ENCODE measurements at places on chromosomes 12 and 14.

- no peak for DNase-seq
Observed at GRCh38 chr14:21575661-21576060, 4.2 kb downstream of the OR10G3 start.

DNA sequence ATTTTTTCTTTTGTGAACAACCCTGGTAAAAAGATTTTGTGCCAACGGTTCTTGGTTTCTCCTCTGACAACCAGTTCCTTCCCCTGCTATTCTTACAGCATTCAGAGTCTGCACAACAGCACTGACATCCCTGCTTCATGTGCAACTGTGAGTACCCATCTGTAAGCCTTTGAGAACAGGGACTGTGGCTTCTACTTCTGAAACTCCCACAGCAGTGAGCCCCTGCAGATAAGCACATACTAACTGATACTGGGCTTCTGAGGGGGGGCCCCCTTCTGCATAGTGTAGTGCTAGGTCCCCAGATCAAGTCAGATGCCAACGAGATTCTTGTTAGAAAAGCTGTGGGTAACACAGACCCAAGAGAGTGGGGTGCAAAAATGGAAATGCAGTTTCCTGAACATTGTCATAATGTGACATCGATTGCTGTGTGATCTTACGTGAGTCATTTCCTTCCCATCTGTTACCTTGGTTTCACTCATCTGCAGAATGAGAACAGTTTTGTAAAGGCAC is 11.1 kb upstream of the NINJ2 start:
- DNase-seq = no peak

DNA sequence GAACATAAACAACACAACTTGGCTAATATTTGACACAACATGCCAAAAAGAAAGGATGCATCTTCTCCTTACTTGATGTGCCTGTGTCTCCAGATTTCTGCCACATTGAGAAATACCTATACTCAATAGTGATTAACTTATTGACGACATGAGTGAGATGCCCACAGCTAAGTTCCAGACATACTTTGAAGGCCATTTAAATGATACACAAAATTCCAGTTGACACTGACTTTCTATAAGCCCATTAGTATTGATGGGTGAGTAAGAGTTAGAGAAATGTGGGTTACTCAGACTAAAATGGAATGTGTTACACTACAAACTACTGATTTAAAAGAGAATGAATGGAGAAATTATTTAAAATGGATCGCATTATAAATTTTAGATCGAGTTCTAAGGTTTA is 838.2 kb upstream of the MGAT4C start:
- no peak for DNase-seq

GRCh38 chr12:91613223-91613779 is 430.7 kb upstream of the DCN start:
- DNase-seq = no peak

DNA sequence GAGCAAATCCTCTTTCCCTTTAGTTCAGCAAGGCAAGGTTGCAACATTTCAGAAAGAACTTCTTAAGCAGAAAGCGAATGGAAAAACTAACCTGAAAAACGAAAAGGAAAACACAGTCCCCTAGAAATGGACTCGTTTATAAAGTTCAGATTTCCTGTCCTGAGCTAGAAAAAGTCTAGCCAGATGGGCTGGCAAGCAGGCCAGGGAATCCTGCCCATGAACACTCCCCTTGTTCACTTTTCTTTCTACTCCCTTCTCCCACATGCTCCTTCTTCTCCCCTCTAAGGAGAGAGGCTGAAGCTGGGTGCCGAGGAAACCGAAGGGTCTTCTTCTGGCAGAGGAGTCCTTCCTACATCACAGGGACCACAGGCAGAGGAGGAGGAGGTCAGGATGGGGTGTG is 27.1 kb downstream of the LTBP2 start:
- no peak for DNase-seq

DNA sequence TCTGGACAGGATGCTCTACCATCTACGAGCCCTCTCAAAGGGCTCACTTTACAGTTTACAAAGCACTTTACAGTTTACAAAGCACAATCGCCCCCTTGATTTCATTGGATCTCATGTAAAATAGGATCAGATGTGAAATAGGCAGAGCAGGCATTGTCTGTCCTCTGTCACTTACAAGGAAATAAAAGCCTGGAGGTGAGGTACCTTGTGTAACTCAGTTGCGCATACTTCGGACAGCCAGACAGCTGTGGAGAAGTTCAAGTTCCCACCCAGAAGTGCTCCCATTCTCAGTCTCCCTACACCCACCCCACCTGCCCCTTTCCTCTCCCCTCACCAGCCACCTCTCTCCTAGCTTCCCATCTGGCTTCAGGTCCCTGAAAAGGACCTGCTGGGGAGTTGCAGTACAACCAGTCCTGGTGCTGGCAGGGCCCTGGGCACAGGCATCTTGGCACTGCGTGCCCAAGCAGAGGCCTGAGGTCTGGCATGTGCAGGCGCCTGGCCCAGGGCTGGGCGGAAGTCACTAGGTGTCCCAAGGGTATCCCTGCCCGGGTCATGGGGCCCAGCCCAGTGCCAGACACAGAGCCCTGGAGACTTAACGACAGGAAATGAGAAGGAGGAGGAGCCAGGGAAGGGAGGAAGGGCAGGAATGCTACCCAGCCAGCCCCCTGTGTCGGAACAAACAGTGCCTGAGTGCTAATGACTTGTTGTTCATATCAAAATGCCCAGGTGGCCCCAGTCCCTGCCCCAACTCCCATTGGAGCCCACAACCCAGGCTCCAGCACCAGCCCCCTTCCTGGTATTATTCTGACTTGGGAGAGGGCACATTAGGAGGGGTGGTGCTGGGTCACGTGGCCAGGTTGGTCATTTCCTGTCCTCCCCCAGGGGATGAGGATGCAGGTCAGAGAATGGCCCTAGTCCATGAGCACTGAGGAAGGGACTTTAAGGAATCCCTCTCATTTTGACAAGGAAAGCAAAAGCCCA is 5.4 kb downstream of the RAPGEF3 start:
- DNase-seq = no peak

GRCh38 chr12:16467272-16467671 is 119.8 kb downstream of the MGST1 start:
- DNase-seq = no peak

DNA sequence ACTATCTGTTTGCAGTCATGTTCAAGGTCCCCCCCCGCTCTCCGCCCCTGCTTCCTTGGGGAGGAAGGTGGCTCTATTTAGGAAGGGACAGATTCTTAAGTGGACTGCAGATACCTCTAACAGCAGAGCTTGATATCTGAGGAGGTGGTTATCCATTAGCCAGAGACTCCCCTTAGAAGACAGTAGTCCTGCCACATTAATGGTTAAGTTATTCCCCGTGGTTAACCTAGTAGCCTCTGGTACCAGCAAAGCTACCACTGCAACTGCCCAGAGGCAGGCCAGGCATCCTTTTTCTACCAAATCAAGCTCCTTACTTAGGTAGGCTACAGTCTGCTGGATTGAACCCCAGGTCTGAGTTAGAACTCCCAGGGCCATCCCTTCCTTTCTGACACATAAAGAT is 162.1 kb upstream of the AVPR1A start:
- no peak for DNase-seq

DNA sequence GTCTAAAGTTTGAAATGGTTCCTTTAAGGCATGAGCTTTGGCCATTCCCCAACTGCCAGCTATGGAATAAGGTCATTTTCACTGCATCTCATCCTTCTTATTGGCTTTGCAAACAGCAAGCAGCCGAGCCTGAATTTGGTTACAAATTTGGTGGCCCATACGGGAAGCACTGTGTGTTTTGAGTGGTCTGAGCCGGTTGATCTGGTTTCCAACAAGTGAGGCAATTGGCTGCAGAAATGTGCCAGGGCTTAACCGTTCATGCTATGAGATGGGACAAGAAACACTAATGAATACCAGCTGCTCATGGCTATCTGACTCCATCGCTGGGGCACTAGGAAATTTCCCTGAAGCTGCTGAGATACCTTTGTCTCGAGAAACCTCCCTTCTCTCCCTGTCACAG is 9.3 kb downstream of the EDDM3A start:
- DNase-seq = no peak

- DNase-seq = no peak
Observed at GRCh38 chr14:63949696-63950095, 96.9 kb downstream of the SYNE2 start.

- no peak for DNase-seq
Observed at GRCh38 chr14:24475261-24475660, 32.7 kb upstream of the SDR39U1 start.

- no peak for DNase-seq
Observed at GRCh38 chr12:123139926-123140675, 10.8 kb downstream of the PITPNM2 start.

DNA sequence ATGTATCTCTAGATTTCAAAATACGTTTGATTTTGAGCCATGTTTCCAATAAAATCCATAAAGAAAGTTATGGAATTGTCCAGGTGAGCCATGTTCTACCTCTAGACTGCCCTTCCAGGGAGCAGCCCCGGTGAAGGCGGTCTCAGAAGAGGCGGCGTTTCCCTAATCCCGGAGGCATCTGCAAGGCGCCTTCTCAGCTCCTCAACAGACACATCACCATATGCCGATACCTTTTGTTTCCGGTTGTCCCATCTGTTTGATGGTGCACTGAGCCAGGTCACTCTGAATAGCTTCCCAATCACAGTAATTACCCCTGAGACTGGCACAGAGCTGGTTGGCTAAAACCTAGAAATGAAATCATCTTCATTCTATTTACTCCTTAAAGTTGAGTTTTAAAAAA is 305.5 kb upstream of the FKBP4 start:
- DNase-seq = no peak

GRCh38 chr12:114269153-114269552 is 136.8 kb downstream of the TBX5 start:
- DNase-seq = no peak

DNA sequence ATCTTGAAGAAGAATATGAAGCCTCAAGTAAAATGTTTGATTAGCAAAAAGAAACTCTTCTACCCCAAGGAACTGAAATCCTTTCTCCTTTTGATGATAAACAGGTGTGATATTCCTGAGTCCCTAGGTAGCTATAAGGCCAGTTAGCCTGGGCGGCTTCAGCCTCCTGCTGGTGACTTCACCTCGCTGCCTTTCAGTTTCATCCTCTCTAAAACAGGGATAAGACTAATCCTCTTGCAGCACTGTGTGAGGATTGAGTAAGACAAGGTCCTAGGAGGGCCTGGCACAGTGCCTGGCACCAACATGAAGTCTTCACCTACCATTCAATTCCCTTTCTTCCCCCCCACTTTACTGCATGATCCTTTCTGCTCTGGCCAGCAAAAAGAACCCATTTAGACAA is 42.1 kb downstream of the CIT start:
- DNase-seq = no peak

GRCh38 chr14:104221071-104221625 is 82.8 kb downstream of the KIF26A start:
- DNase-seq = no peak

- no peak for DNase-seq
Observed at GRCh38 chr14:77266336-77266735, 4.7 kb downstream of the NGB start.

- DNase-seq = no peak
Observed at GRCh38 chr12:5882511-5883190, 62.4 kb downstream of the ANO2 start.

DNA sequence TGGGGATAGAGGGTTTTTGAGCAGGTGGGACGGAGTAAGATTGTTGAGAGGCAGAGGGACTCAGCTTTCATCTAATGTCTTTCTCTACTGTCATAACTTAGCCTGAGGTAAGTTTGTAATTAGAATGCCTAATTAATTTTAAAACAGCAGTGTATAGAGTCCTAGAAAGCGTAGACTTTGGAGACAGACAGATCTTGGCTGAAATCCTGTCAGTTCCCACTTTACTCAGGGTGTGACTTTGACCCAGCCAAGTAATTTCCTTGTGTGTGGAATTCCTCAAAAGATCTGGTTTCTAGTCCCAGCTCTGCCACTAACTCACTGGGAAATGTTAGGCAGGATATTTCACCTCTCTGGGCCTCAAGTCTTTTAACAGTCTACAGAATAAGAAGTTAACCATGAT is 74.3 kb downstream of the SLC25A21 start:
- DNase-seq = no peak

GRCh38 chr14:22391908-22392565 is 197.0 kb downstream of the DAD1 start:
- DNase-seq = peak; percentile 33

DNA sequence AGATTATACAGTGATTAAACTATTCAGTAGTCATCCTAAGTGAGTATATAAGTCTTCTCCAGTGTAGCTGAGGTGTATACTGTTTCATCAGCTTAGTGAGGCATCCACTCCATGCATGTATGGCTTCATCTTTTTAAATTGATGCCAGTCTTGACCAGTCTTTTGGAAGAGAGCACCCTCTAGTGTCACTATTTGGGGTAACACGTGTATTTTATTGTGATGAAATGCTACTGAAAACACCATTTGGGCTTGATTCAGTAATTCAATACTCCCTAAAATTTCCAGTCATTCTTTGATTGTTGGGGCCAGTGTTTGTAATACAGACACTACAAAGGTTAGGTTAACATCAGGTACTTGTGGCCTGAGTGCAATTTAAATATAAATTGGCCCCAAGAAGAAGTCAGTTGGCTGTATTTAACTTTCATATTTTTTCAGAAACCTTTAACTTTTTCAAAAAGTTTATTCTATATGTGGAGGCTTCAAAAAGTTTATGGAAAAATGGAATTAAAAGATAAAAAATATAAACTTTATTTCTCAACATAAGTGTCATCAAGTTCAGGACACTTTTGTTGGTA is 35.3 kb downstream of the MIPOL1 start:
- peak; percentile 51 for DNase-seq

- DNase-seq = no peak
Observed at GRCh38 chr12:41715256-41715655, 429.4 kb downstream of the GXYLT1 start.

DNA sequence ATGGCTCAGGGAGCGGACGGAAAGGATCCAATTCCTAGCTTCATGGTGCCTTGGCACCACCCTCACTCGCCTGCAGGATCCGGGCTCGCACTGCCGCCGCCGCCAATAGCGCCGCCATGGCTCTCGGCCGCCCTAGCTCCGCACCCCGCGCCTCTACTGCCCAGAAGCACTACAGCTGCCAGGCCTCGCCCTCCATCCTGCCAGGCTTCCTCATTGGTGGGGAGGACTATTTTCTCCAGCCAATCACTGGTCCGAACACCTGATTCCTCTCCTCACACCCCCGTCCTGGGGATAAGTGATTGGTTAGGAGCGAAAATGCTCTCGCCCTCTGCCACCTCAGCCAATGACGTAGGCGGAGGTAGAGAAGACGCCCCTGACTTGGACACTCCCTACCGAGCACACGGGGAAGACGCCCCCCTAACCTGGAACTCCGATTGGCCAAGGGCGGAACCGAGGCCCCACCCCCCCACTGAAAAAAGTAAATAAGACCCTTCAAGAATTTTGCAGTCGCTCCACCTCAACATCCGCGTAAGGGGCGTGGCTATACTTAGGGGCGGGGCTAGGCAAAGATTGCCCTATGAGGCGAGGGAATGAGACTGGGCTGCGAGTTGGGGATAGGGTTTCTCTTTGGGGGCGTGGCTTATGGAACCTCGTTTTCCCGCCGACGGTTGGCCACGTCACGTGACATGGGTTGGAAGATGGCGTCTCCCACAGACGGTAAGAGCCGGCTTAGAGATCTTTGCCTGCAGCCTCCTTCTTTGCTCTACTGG is at the start of the genes ALDH6A1 and LIN52:
ALDH6A1 (minus strand) TSS at position 177 of the 770 bp plus-strand sequence; CDS start at position 118, 59 bp downstream.
LIN52 (plus strand) TSS at position 680 of the 770 bp plus-strand sequence; CDS start at position 699, 19 bp downstream.
- peak; percentile 99 for DNase-seq
